Activated CD4-positive, CD25-positive, alpha-beta regulatory T cell treated with anti-CD3 and anti-CD28 coated beads, Interleukin-2, amount 50 U/mL, for 24 hours (primary cell): ENCODE measurements at places on chromosomes 1 and 21.

- ATAC-seq = no peak
Measured at GRCh38 chr1:114764689-114765088, 6.9 kb upstream of the CSDE1 start.

DNA sequence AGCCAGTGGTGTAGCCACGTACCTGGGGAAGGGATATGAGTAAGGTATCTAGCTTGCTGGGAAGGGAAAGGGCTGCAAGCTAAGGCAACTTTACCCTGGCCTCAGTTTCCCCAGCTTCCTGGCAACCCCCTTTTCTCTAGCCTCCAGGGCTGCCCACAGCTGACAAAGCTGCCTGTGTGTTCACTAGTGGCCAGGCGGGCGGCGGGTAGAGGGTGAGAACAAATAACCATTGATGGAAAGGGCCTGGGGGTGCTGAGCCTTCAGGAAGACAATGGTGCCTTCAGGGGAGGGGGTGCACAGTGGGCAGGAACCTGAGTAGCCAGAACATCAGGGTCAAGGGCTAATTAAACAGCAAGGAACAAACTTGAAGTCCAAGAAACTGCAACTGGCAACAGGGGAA is 6.1 kb downstream of the CERS2 start:
- ATAC-seq = no peak

GRCh38 chr1:91278754-91279153 is 125.9 kb downstream of the HFM1 start:
- no peak for ATAC-seq

- ATAC-seq = no peak
Measured at GRCh38 chr1:234164098-234164709, 209.1 kb upstream of the COA6 start.

DNA sequence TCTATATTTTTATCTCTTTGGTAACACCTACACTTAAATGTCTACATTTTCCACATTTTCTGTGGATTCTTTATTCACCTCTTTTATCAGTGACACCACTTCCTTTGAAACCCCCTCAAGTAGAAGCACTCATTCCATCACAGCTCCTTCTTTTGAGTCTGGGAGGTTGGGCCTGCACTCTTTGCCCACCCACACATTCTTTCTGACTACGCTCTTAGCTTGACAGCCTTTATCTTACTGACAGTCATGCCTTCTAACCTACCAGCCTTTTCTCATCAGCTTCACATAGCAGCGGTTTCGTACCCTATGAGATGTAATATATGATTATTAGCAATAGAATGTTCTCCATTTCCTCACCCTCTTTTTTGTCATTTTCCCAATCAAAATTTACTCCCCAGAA is 151.9 kb downstream of the TNFSF18 start:
- ATAC-seq = no peak

DNA sequence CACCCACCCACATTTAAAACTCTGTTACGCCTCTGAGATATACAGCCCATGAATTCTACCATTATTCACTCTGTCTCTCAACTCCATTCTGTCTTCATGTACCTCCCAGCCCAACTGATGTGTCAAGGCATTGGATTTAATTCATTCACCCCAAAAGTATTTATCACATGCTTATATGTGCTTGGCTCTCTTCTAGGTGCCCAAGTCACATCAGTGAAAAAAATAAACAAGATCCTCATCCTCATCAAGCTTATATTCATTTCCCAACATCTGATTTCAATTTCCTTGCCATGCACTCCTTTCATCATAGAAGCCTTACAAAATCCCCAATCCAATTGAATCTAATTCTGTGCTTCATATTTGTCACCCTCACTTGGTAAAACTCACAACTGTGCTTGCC is 967.6 kb downstream of the LTN1 start:
- no peak for ATAC-seq

DNA sequence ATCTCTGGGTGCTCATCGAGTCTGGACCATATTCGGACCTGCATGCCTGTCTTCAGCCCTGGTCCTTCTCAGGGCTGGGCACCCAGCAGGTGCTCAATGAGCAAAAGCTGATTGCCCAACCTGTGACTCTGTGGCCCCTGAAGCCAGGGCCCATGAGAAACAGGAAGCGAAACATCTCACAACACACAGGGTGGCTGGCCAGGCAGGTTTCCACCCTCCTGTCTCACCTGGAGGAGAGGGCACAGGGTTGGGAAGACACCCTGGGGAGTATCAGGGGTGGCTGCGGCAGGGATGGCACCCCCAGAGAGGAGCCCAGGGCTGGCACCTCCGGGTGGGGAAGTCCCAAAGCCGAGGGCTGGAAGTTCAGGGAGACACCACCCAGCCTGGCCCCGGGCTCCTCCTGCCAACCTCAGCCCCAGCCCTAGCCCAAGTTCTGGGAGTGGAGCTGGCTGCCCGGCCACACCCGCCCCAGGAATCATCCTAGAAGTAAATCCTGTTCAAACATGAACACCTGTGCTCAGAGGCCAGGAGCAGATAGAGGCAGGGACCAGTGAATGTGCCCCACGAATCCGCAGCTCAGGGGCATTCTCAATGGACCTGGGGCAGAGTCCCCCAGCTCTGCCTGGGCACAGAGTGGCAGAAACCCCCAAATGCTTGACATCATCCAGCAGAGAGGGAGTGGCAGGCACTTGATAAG is 54.6 kb downstream of the RAP1GAP start:
- ATAC-seq = no peak

DNA sequence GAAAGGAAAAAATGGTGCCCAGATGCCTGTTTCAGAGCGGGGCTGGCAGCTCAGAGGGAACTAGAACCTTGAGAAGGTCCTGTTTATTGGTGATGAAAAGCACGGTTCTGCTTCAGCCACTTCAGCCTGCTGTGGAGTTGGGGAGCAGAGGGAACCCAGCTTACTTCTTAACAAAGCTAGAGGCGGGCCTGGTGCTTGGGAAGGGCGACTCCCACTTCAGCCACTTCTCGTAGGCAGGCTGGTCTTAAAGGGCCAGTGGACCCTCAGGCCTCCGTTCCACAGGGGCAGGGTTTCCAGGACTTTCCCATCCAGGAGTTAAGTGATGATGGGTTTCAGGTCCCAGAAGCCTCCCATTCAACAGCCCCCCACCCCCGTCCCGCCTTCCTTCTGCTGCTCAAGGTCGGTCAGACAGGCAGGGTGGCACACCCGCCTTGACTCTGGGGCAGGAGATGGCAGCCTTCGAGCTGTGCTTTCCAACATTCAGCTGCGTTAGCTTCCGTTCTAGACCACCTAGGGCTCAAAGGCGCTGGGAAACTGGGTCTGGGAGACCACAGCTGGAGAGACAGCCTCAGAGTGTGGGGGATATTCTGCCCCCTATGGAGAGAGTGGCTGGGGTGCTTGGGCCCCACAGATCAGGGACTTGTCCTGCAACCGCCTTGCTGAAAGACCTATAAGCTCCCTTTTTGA is 3.4 kb downstream of the RUNX3 start:
- ATAC-seq = no peak

DNA sequence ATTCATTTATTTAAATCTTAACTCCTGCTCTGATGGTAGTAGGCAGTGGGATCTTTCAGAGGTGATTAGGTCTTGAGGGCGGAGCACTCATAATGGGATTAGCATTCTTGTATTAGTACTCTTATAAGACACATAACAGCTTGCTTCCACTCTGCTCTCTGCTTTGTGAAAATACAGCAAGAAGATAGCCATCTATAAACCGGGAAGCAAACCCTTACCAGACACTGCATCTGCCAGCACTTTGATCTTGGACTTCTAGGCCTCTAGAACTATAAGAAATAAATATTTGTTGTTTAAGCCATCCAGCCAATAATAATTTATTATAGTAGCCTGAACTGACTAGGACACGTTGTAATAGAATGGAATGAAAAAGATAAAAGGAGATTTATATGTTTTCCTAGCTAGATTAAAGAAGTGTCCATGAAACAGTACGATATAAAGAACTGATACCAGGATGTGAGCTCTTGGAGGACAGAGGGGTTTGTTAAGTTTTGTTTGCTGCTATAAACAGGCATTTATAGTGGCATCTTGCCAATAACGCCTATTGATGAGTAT is 869.9 kb downstream of the MRPL39 start:
- no peak for ATAC-seq

DNA sequence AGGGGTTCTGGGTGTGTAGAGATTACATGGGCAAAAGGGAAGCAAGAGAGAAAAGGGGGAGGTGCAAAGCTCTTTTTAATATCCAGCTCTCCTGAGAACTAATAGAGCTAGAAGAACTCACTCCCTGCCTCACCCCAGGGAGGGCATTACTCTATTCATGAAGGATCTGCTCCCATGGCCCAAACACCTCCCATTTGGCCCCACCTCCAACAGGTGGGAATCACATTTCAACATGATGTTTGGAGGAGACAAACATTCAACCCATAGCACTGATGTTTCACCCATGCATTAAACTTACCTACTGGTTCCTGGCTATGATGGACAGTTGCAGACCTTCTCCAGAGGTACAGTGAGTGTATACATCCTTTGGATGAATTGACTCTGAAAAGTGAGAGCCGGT is 7.3 kb upstream of the JUN start:
- no peak for ATAC-seq

DNA sequence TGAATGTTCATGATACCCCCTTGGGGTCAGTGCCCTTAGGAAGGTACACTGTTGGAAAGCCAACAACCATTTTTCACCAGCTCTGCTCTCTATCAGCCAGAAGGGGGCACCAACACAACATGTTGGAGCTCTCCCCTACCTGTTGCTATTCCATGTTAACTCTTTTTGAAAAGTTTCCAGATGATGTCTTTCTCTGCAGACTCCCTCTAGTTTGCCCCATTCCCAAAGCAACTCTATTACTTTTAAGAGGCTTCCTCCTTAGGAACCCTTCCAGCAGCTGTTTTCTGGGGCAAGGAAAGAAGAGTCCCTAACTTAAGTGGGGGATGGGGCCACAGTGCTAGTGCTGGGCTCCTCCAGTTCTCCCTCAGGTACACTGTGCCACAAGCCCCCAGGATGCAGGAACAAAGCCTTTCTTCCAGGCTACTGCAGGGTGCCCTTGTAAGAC is 22.9 kb upstream of the NDC1 start:
- peak; percentile 75 for ATAC-seq

DNA sequence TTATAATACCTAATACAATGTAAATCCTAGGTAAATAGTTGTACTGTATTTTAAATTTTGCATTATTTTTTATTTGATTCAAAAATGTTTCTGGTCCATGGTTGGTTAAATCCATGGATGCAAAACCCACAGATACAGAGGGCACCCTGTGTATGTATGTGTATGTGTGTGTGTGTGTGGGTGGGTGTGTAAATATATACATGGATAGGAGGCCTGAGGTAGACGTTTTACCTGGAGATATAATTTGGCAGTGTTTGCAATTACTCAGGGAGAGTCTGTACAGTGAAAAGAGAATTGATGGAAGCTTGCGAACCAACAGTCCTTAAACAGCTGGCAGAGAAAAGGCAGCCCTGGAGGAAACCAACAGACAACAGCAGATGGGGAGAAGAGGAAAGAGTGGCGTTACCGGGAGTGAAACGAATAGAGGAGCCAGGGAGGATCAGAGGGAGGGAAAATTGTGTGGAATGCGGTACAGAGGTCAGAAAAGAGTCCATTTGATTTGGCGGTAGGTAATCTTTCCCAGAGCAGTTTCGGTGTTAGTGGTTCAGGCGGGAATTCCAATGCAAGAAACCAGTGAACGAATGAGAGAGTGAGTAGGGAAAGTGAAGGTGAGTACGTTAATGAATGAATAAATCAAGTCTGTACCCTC is 47.9 kb upstream of the NBL1 start:
- ATAC-seq = no peak

- peak; percentile 53 for ATAC-seq
Measured at GRCh38 chr1:178541829-178542553, 29.1 kb downstream of the TEX35 start.

DNA sequence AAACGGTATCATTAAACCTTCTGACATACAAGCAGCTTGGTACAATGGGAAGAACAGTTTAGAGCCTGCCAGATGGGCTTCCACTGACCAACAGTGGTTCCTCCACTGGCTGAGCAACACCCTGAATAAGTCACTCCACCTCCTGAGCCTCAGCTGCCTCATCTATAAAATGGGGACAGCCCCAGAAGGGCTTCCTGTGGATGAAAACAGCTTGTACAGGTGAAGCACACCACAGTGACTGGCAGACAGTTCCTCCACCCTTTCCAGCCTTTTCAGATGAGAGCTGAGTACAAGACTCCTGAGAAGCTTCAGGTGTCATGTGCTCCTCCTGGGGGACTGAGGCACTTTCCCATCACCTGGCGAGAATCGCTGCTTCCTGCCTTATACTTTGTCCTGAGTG is 2.1 kb downstream of the CAPZB start:
- ATAC-seq = peak; percentile 28

DNA sequence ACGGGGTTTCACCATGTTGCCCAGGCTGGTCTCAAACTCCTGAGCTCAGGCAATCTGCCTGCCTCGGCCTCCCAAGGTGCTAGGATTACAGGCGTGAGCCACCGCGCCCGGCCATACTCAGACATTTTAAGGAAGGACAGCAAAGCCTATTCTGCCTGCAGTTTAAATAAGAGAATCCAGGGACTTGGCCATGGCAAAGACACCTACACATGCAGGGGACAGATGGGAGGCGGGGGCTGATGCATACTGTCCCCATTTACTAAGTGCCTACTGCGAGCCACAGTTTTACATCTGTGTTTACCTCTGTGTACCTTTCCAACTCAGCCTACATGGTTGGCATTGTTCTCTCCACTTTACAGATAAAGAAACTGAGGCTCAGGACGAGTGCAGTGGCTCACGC is 25.4 kb downstream of the LDLRAD2 start:
- no peak for ATAC-seq

DNA sequence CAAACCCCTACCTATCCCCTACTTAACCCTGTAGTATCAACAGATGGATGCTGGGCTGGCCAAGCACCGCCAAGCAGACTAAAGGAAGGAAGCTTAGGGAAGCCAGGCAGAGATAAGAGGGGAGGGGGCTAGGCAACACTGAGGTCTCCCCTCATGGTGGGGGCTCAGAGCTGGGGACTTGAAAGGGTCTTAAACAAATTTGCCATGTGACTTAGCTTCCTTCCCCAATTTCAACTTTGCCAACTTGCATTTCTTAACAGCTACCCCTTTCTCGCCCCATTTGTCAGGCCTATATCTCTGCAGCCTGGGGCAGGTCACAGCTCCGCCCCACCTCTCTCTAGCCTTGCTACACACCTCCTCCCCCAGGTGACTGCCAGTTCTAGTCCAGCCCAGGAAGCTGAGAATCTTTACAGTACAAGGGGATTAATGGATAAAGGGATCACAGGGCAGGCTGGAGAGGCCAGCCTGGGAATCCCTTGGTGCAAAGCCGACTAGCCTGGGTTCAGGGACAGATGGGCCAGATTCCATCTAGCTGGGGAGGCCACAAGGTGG is 3.4 kb downstream of the KIF21B start:
- ATAC-seq = no peak
